ENCODE measurements at places on chromosomes 3 and 15. TPM values are rescaled to one million over a fixed set of nuclear protein-coding genes. Genes with fewer than 3 reads are reported as not detected.

PLSCR4 gene
- 20.3 TPM for total RNA-seq

CTXN2 gene
- total RNA-seq, result not detected

SUCNR1 gene
- total RNA-seq, result not detected

EXD1 gene
- total RNA-seq, result not detected

STAB1 gene
- 1.6 TPM for total RNA-seq

CGNL1 gene
- total RNA-seq, result 0.29 TPM

ACTRT3 gene
- 4.8 TPM for total RNA-seq

ATP2B2 gene
- total RNA-seq, result not detected

THPO gene
- total RNA-seq, result 0.15 TPM

POLR2H gene
- total RNA-seq, result 98.0 TPM

APBA2 gene
- 12.2 TPM for total RNA-seq

TMEM212 gene
- total RNA-seq, result not detected

GOLGA8T gene
- total RNA-seq, result not detected

TRIM59 gene
- total RNA-seq, result 46.5 TPM

BNC1 gene
- total RNA-seq, result 7.9 TPM

DPPA2 gene
- not detected for total RNA-seq

RBP2 gene
- total RNA-seq, result not detected

SPATA12 gene
- total RNA-seq, result 0.15 TPM

ROBO2 gene
- total RNA-seq, result 1.0 TPM

IL12A gene
- total RNA-seq, result 7.4 TPM

CRABP1 gene
- not detected for total RNA-seq

SPTSSB gene
- 0.58 TPM for total RNA-seq

FETUB gene
- total RNA-seq, result not detected

CCDC13 gene
- total RNA-seq, result 0.29 TPM

HHLA2 gene
- total RNA-seq, result not detected

LMAN1L gene
- 0.15 TPM for total RNA-seq

EPHB3 gene
- total RNA-seq, result 18.0 TPM

ACP3 gene
- total RNA-seq, result 0.99 TPM

DTWD1 gene
- 50.3 TPM for total RNA-seq

VPS39 gene
- 77.6 TPM for total RNA-seq

PLS1 gene
- 0.33 TPM for total RNA-seq

CELF6 gene
- 0.15 TPM for total RNA-seq

DISP2 gene
- total RNA-seq, result 2.2 TPM

SNTN gene
- total RNA-seq, result not detected

FBN1 gene
- total RNA-seq, result 887 TPM

PLA2G4D gene
- not detected for total RNA-seq

CFAP20DC gene
- total RNA-seq, result 6.8 TPM

KLHDC8B gene
- 58.7 TPM for total RNA-seq

SLC6A11 gene
- not detected for total RNA-seq

BTLA gene
- total RNA-seq, result not detected

ANKRD34C gene
- total RNA-seq, result not detected

ADAMTS17 gene
- total RNA-seq, result 0.17 TPM

STRIT1 gene
- not detected for total RNA-seq

All from smooth muscle cell of trachea (primary cell).